ENCODE measurements at places on chromosomes 6 and 20.
A peak's percentile ranks its signal among the peaks of the same experiment; 100 is the strongest.

GRCh38 chr6:10556589-10556988 lies 35.4 kb downstream of the GCNT2 start:
- no peak for DNase-seq

- no peak for DNase-seq
These were observed 99.7 kb downstream of the PDE7B start for GRCh38 chr6:135951169-135951568.

- DNase-seq: no peak
These were observed 37.8 kb upstream of the IGF2R start for GRCh38 chr6:159931112-159931511.

DNA sequence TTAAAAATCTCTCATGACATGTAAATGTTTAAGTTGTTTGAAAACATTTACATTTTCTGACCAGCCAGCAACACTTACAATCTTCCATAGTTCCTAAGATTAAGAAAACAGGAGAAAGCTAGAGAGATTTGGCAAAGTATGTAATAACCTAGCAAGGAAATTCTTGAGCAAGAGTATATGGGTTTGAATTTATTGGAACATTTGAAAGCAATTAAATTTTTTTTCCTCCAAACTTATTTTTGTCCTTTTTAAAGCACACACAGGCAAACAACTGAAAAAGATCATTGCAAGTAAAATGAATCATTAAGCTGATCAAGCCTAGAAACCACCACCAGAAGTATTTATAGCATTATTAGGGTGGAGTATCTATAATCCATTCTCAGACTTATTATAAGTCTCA lies 20.1 kb upstream of the ZNF217 start:
- DNase-seq: no peak

DNA sequence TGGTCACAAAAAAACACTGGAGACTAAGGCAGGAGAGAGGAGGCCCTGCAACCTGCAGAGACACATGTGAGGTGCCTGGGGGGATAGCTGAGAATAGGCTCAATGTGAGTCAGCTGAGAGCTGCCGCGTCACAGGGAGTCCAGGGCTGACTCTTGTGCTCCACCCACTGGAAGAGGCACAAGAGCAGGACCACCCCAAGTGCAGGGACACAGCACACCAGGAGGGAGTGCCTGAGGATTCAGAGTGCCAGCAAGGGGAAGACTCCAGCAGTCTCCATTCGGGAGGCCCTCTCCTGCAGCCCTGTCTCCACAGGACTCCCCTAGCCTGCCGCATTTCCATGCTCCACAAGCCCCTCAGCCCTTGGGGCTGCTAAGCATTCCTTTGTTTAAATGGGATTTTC lies 105.5 kb downstream of the HUS1B start:
- DNase-seq: no peak

DNA sequence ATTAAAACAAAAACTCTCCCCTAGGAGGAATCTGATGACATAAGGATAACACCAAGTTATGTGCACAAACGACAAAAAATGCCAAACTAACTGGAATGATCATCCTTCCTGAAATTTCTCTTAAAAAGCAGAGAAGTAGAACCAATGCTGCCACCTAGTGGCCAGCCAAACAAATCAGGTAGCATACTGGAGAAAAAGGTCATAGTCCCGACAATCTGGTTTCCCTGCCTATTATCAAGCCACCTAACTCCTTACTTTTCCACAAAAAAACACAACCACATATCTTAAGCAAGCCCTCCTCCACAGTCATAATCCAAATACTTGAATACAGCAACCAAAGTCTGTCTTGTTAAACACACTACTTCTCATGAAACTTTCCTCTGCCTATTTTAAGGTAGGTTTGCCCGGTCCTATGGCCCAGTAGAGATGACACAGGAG lies 5.3 kb downstream of the OARD1 start:
- DNase-seq: peak; percentile 46

- DNase-seq: no peak
These were observed 67.9 kb downstream of the STK35 start for GRCh38 chr20:2169456-2170088.

DNA sequence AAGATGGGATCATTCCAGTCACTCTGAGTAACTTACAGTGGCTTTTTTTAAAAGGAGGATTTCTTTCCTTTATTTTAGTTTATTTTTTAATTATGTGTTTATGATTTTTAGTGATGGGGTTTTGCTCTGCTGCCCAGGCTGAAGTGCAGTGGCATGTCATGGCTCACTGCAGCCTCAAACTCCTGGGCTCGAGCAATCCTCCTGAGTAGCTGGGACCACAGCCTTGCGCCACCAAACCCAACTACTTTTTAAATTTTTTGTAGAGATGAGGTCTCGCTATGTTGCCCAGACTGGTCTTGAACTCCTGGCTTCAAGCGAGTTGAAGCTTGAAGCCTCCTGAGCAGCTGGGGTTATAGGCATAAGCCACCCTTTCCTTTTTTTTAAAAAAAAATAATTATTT lies 31.8 kb upstream of the PHACTR3 start:
- DNase-seq: no peak

DNA sequence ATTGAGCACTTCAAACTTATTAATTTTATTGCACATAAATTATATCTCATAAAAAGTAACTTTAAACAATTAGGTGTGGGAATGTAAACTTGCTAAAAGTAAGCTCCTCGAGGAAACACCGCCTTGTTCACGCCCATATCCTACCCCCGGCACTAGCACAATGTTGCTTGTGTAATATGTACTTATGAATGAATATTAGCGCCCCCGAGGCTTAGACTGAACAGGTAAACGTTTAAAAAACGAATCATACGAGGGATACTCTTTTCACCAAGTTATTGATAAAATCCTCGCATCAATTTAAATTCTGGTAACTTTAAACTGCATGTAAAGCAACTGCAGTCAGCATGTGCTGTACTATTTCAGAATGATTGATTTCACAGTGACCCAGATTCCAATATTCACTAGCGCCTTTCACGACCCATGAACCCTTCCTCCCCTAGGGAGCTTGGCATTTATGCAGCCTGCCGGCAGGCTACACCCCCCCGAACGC lies 637 bp downstream of the TFB1M start:
- no peak for DNase-seq

GRCh38 chr6:168198302-168199180 lies 119.5 kb upstream of the FRMD1 start:
- DNase-seq: no peak

GRCh38 chr6:99219788-99220187 lies 129.7 kb downstream of the FAXC start:
- no peak for DNase-seq

- DNase-seq: no peak
These were observed 751.0 kb downstream of the CD109 start for GRCh38 chr6:74447013-74447412.

DNA sequence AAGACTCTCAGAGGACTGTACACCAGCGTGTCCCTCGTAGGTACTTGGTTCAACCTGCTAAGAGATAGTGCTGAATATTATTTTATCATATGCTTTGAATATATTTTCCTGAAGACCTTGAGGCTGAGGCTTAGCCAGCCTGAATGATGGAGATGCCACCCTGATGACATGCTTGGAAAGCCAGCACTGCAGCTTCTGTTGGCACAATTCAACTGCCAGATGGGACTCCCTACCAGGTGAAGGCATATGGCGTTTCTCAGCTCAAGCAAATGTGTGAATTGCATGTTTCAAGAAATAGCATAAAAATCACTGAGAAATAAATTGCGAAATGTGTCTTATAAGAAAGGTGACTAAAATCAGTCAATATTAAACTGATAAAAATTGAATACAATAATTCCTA lies 228.1 kb upstream of the CST7 start:
- DNase-seq: no peak

DNA sequence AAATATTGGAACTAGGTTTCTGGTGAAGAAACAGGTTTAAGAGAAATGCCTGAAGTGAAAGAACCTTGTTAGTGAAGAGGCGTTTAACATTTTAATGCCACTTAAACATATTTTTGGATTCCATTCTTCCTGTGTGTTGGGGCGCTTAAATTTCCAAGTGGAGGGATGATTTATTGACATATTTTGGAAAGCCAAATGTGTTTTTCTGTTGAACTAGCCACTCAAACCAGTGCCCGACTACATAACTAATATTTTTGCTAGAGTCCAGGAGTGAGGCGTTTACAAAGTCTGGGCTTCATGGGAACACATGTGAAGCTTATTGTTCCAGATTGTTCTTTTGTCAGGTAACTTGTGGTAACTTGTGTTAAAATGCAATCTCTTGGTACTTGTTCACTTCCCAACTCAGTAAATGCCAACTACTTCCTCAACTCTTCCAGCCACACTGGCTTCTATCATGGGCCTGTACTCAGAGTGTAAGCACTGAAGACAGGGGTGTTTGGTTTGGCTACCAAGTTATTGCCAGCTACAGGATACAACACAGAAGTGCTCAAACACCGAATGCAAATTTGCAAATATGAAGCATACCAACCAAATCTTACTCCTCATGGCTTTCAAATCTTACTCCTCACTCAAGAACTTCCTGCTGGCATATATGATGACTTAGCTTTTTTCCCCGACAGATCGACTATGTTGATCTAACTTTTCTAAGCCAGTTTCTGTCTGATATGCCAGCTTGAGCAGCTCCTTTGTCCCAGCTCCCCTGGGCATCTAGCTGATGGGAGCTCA lies 2.0 kb upstream of the ZNFX1 start:
- no peak for DNase-seq

DNA sequence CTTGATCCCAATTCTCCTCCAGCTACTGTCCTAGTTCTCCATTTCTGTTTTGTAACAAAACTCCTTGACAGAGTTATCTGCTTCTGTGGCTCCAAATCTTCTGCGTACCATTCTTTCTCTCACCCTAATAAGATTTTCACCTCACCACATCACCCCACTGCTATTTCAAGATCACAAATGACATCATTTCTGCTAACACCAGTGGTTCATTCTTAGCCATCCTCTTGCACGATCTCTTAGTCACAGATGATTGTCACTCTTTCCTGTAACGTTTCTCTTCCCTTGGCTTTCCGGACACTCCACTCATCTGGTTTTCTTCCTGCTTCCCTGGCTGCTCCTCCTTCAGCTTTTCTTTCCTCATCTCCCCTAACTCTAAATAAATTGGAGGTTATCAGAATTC lies 56.8 kb upstream of the FABP7 start:
- DNase-seq: no peak

- DNase-seq: no peak
These were observed 102.3 kb downstream of the LYRM2 start for GRCh38 chr6:89536231-89536630.

DNA sequence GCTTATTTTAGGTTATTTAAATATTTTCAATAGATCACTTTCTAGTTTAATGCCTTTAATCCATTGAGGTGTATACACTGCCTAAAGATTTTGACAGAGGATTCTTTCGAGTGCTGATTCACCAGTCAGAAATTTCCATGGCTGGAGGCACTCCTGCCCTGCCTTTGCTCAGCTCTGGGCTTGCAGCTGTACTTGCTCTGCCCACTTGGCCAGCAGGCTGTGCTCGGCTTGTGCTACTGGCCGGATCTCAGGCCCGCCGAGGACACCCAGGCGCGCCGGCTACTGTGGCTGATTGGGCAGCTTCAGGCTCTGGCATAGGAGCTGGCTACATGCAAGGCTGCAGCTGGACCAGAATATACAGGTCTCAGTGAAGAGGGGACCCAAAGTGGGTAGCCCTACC lies 675.1 kb upstream of the MMS22L start:
- DNase-seq: no peak

GRCh38 chr6:29791162-29791561 lies 36.5 kb upstream of the HLA-G start:
- no peak for DNase-seq

GRCh38 chr20:59948828-59949720 lies 8.9 kb downstream of the FAM217B start:
- no peak for DNase-seq

GRCh38 chr6:34349211-34349610 lies 43.3 kb downstream of the NUDT3 start:
- DNase-seq: no peak

GRCh38 chr6:15375638-15376290 lies 129.9 kb downstream of the JARID2 start:
- DNase-seq: no peak

- DNase-seq: no peak
These were observed 8.0 kb downstream of the QKI start for GRCh38 chr6:163422550-163422949.

DNA sequence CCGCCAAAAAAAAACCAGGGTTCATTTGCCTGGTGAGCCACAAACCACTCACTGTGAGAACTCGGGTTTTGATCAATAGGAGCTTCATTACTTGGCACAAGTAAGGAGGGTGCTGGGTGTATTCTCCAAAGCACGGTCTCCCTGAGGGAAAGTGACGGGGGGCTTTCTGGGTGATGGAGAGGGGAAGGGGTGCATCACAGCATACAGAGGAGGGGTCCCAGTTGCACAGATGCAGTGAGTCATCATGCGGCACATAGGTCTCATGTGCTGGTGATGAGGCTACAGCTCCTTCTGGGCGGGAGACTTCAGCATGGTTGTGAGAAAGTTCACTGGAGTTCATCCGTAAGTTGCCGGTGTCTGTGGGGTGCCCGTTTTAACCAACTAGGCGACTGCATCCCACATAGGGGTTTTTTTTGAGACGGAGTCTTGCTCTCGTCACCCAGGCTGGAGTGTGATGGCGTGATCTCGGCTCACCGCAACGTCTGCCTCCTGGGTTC lies 36.2 kb downstream of the SUN5 start:
- peak; percentile 45 for DNase-seq

DNA sequence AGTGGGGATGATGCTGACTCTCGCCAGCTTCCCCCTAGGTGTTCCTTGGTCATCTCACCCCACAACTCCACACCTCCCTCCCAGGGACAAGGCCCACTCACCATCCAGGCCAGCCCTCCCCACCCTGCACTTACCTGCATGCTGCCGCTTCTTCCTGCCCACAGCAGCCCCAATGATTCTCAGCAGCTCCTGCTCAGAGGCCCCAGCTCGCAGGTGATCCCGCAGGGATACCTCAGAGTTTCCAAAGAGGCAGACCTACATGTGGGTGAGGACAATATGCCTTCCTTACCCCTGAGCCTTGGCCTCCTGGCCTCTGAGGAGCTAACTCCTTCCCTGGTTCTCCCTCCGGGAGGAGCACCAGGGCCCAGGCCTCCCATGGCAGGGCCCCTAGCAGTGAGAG lies 24.6 kb downstream of the MOCS1 start:
- no peak for DNase-seq

All from activated CD8-positive, alpha-beta memory T cell treated with anti-CD3 and anti-CD28 coated beads for 1 hour (primary cell).